Stimulated activated CD4-positive, alpha-beta T cell treated with anti-CD3 and anti-CD28 coated beads, Interleukin-15, amount 100 ng/mL, for 1 hour (primary cell): ENCODE measurements at places on chromosomes 12 and 14.

DNA sequence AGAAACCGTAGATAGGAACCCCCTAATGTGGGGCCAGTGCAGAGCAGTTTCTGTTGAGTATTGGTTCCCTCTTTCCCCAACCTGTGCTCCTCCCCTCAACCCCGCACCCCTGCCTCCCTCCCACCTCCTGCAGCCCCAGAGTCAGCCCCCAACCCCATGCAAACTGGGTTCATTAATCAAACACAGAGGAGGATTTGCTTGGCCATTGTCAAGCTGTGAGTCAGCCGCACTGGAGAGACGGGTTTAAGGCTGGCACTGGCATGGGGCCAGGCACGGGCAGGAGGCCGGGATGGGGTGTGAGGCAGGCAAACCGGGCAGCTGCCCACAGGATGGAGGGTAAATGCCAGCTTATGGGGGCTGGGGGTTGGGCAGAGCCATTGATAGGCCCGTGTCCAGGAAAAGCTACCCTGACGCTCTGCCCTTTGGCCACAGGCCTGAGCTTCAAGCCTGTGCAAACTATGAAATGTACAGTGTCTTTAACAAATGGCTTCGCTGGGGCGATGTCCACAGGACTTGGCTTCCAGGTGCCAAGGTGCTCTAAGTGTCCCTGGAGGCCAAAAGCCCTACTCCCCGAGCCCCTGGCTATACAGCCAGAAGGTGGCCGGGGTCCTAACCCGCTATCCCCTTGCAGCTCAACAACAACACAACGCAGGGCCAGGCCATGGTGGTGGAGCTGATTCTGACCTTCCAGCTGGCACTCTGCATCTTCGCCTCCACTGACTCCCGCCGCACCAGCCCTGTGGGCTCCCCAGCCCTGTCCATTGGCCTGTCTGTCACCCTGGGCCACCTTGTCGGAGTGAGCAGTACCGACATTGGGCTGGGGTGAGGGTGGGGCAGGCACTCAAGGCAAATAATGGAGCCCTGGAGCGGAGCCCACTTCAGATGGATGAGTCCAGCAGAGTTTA is 1.4 kb downstream of the AQP5 start:
- no peak for DNase-seq

DNA sequence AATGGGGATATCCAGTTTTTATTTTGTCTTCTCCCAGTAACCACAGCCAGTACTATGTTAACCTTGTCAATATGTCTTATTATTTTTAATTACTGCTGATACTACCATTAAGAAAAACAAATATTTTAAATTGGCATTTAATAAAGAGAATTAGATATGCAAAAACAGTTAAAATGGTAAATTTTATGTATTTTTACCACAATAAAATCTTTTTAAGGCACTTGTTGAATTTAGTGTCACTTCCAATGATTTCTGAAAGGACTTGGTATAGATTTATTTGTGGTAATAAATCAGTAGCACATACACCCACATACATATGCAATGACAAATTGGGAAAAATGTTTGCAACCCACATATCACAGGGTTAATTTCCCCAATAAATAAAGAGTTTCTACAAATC is 14.0 kb downstream of the CDKN1B start:
- DNase-seq, result no peak

- DNase-seq, result no peak
These were observed 41.8 kb downstream of the GALNT9 start for GRCh38 chr12:132287391-132288238.

DNA sequence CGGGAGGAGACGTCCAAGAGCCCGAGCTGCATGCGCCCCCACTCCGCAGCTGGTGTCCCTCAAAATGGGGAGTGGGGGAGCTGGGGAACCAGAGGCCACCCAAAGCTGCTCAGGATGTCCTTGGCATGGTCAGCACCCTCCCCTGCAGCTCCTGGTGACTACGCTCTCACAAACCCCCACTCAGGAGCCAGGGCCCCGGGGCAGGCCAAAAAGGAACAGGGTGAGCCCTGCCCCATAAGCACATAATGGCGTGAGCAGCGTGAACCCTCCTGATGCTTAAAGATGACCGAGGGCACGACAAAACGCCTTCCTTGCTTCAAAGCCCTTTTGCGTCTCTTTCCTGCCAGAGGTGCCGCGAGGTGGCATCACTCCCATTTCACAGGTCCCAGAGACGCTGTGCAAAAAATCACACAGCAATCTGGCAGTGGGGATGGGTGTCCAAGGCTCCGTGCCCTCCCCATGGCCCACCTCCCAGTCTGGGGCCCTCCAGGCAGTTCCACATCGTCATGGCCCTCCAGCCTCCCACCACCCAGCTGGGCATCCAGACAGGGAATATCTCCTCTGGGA is 13.5 kb downstream of the NCOR2 start:
- no peak for DNase-seq

DNA sequence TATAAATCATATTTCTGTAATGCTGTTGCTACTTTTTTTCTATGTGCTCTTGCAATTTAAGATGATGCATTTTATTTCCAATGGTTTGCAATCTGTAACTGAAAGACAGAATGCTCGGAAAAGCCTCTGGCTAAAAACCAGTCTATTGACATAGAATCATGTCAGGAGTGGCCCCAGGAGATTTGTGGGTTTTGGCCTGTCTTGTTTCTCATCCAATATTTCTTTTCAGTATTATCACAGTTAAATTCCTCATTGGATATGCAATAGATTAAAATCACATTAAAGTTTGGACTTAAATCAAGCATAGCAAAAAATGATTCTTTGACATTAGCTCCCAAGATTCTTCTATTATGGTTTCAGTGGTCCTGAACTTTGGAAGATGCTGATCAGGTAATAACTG is 19.1 kb upstream of the SLC38A2 start:
- no peak for DNase-seq
